HTR-8/SVneo (cell line): ENCODE measurements at places on chromosomes 2 and 18.

- DNase-seq: no peak
Observed at GRCh38 chr2:129904532-129905446, 74.7 kb upstream of the RAB6C start.

DNA sequence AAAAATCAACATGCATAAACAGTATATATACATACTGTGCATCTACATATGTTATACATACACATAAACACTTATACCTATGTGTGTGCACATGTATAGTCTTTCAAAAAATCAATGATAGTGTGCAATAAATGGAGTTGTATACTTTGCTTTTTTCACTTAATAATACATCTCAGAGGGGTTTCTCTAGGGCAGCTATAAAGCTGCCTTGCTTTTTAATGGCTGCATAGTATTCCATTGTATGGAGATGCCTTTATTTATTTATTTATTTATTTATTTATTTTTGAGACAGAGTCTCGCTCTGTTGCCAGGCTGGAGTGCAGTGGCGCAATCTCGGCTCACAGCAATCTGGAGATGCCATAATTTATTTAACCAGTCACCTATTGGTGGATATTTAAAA is 7.4 kb upstream of the RNF125 start:
- DNase-seq: no peak

DNA sequence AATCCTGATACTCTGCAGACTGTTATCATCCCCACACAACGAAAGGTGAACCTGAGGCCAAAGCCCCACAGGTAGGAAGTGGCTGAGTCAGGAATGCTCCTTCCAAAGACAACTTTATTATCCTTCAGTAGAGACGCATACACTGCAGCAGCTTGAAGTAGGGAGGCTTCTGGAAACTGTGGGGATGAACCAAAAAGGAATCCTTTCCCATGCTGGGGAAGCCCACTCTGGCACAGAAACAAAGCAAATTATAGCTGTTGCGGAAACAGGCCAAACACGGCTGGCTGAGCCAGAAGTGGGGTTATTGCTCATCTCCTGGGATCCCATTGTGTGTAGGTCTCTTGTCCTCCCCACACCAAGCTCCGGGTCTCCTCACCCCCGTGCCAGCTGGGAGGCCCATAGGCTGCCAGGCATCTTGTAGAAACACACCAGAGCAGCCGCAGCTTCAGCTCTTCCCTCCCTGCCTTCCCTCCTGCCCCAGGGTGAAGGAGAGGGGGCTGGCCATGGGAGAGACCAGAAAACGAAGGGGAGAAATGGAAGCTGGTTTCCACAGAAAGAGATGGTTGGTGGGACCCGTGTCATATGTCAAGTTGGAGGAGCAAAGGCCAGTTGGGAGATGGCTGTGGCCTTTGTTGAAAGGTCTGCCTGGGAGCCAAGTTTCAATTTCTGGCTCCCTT is 176.9 kb upstream of the NABP1 start:
- no peak for DNase-seq

DNA sequence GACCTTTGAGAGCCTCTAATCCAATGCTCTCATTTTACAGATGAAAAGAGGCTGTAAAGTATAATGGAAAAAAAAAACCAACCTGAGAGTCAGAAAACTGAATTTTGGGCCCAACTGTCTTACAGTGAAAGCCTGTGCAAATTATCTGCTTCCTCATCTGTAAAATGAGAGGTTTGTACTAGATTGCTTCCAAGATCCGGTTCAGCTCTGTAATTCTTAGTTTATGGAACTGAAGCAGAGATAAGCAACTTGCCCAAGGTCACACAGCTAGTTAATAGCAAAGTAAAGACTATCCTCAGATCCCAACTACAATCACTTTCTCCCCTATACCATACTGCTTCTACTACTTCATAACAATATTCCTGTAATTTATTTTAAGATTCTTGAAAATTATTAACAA is 6.3 kb downstream of the TLK1 start:
- no peak for DNase-seq

- no peak for DNase-seq
Observed at GRCh38 chr2:26668041-26668440, 24.5 kb upstream of the KCNK3 start.

- no peak for DNase-seq
Observed at GRCh38 chr2:32166115-32166574, 481 bp downstream of the SLC30A6 start.
